ENCODE measurements at places on chromosomes 4 and X.

DNA sequence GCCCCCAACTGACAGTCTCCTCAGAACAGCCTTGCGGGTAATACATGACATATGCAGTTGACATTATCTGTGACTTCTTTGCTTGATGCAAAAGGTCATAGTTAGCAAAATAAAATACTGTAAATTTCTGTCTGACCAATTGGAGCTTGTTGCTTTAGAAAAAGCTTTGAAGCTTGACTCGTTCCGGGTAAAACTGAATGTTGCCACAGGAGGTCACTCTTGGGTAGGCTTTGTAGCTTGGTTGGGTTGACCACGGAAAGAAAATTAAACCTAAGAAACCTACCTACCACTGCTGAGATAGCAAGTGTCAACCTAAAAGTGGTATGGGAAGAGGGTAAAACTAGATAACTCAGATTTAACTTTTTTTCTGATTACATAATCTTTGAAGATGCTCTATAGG lies 23.2 kb downstream of the PRPS2 start:
- DNase-seq = peak; percentile 78

DNA sequence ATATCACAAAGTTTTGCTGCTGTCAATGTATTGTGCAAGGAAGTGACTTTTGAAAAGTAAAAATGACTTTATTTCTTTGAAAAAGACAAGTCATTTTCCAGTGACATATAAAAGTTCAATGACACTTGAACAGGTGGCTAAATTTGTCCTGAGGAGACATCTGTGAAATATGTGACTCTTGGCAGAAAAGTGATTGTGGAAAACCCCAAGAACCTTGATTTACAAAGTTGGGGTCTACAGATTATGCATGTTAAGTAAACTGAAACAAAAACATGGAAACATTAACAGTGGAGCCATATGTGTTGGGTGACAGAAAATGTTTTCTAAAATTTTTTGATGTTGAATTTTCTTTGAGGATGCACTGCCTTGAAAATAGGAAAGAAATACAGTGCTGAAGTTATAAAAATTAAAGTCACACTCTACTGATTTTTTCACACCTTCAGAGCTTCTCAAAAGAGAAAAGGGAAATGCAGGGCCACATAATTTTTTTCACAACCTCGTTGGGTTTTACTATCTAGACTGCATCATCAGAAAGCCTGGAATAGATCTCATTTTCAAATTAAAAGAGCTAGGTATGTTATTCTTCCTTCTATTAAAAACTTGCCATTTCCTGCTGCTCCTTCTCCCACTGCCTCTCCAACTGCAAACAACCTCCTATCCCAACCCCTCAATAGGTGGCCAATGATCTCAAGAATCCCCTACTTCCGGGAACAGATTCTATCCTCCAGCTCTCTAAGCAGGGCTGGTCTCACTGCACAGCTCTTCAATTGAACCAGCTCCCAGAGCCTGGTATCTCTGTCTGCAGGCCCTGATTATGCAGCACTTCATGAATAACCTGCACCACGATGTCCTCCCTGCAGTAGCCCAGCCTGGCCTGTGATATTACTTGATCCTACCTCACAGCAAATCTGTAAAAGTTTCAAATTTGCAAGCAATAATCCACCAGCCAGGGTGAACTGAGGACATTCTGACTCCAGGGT lies 570.8 kb upstream of the CPEB2 start:
- no peak for DNase-seq

DNA sequence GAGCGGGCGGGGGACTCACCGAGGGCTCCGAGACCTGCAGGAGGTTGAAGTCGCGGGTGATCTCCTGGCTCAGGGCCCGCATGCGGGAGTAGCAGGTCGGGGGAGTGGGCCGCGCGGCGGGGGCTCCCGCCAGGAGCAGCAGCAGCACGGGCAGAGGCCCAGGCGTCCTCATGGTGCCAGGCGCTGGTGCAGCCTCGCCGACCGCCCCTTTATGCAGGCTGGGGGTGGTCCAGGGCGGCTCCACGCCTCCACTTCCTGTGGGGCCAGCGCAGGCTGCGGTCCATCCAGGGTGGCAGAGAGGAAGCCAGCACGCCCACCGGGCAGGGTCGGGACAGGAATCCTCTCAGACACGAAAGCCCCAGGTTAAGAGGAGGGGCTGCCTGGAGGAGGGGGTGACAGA lies at the start of gene CYTL1:
Gene CYTL1 (minus strand): TSS at position 185 of the 400 bp plus-strand sequence. CDS start 13 bp downstream, at position 172.
- DNase-seq = no peak

DNA sequence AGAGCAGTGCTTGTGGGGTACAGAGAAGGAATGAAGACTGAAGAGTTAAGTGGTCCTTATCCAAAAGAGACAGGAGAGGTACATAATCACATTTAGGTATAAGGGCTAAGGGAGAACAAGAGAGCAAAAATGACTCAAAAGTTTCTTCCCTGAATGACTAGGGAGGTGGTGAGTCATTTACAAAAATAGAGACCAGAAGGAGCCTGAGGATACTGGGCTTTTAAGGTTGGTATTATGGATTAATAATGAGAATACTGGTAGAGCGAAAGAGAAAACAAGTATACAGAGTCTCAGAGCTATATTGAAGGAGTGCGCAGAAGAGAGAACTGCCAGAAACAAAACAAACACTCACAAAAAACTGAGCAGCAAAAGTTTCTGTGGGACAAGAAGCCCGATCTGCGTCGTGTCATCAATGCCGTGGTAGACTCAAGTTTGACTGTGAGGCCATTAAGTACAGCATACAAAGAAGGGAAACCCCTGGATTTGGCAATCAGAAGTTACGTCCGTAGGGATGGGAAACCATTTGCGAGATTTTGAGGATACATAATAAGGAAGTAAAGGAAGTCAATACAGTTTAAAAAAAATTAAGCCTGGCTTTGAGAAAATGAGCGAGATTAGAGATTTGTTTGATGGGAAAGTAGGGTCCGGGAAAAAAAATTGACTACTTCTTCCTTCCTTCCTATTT lies 129.1 kb upstream of the STIM2 start:
- DNase-seq = no peak

DNA sequence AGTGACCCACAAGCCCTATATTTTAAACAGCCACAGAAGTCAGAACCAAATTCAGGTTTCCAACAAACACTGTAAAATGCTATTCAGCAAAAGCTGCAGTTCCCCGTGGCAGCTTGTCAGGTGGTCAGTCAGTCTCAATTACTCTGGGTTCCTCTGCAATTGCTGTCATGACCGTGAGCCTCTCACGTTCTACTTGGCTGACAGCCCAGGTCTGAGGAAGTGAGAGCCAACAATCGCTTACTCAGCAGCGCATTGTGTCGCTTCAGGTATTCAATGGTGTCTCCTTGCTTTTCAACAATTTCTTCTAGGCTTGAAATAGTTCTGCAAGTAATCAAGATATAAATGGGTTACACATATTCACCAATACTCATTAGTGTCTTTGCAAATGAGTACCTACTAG lies 25.8 kb downstream of the TRIM75 start:
- peak; percentile 80 for DNase-seq

- no peak for DNase-seq
Observed at GRCh38 chrX:133513123-133513522, 97.8 kb upstream of the GPC4 start.

GRCh38 chr4:3789587-3789986 lies 23.4 kb downstream of the ADRA2C start:
- DNase-seq = no peak

DNA sequence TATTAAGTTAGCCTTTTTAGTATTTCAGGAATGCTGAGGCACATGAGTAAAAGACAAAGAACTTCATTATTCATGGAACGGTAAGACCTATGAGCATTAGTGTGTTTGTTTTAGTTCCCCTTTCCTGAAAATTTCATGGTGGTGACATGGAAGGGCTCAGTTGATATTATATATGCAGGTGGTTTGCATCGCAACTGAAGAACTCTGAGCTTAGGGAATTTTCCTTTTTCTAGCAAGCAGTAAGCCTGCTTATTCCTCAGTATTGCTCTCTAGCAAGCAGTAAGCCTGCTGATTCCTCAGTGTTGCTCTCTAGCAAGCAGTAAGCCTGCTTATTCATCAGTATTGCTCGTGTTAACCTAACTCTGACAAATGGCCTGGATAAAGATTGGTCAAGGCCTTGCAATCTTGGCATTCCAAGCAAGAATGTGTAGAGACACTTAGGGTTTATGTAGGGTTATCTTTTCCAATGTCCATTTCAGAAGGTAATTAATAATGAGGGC lies 37.7 kb upstream of the MAGEB18 start:
- no peak for DNase-seq

DNA sequence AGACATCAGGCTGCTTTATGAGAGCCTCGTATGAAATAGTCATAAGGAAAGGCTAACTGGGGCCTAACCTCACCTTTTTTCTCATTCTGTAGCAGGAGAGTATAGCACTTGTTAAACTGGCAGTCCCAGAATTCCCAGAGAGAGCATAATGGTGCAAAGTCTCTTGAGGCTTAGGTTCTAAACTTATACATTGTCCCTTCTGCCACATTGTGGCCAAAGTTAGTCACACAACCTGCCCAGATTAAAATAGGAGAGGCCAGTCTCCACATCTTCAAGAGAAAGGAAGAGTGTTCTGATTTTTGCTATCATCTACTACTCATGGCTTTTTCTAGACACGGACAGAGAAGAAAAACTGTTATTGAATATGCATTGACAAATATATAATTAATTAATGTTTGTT lies 1588.9 kb upstream of the PCDH7 start:
- peak; percentile 1 for DNase-seq

GRCh38 chr4:168384437-168385141 lies 66.0 kb upstream of the DDX60 start:
- DNase-seq = no peak

DNA sequence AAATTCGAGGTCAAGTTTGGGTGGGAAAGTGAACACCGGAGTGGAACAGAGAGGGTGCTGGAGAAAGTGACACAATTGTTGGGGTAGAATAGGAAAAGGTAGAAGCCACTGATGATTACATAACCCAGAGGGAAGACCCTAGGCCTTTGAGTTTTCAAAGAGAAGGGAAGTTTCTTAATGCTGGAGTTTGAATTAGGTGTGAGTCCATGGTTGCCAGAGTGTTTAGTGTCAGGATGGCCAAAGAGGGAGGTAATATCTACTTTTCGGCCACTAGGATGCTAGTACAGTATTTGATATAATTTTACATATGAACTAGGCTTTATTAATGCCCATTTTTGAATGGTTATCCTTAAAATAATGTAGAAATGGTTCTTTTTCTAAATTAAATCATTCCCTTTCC lies 5.4 kb downstream of the BCORL1 start:
- DNase-seq = no peak

DNA sequence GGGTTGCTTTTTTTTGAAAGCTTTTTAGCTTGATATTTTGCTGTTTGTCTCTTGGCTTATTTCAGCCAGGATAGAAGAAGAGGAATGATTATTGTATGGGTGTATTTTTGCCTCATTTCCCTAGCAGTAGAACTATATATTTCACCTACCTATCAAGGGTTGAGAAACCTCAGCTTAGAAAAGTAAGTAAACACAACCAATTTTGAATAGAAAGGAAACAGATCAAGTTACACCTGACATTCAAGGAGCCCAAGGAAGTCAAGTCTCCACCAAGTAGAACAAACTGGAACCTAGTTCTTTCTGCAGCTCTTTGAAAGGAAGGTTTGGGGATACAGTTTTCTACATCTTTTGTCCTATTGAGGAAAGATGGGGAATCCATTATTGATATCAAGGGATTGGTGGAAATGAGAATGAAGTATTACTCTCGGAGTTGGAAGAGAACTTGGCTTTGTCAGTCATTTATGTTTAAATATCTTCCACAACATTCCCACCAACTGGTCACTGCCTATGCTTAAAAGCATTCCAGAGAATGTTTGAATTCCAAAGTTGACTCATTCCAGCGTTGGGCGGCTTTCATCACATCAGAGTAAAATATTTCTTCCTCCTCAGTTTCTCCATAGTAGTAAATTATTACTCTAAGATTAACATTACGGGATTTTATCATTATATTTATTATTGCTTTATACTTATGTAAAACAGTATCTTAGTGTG lies 207.8 kb upstream of the CNKSR2 start:
- DNase-seq = peak; percentile 7

All from choroid plexus epithelial cell (primary cell).